ENCODE measurements at places on chromosomes 1 and 21.
A peak's percentile ranks its signal among the peaks of the same experiment; 100 is the strongest.

GRCh38 chr1:213065800-213066199 is 14.8 kb downstream of the RPS6KC1 start:
- no peak for DNase-seq

DNA sequence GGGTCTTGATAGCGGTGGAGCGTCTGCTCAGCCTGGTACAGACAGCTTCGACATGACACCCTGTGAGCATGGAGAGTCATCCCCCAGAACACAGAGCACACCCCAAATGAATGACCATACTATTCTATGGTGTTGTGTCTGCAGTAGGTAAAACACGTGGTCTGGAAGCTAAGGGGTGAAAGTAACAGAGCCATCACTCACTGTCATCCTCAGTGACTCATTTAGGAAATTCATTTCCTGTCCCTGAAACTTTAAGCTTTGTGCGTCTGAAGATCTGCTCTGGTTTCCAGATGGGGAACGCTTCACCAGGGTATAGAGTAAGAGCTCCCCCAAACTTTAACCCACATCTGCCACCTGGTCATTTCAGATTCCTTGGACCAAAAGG is 94.8 kb upstream of the DISP3 start:
- no peak for DNase-seq

DNA sequence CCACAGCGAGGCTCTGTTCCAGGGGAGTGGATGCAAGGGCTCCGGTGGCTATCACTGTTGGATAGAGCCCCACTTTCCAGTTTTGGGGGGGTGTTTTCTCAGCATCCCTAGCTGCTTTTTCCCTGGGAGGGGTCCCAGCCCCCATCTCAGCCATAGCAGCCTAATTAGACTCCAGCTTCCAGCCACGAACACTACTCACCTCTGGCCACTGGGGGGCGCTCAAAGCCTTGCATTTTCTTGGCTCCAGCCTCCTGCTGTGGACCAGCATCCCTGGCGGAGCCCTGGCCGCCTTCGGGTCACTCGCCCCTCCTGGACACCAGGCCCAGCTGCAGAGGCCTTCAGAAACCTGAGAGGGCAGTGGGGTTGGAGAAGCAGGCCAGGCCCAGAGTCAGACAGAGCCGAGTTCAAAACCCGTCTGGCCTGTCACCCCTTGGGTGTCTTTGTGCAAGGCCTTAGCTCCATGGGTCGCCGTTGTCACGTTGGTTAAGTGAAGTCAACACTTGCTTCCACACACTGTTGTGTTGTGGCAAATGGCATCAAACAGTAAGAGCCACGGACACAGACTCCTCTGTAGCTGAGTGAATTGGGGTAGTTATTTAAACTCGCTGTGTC is 93.5 kb upstream of the ACTL8 start:
- peak; percentile 82 for DNase-seq

- no peak for DNase-seq
Observed at GRCh38 chr1:113055570-113055969, 17.4 kb upstream of the LRIG2 start.

DNA sequence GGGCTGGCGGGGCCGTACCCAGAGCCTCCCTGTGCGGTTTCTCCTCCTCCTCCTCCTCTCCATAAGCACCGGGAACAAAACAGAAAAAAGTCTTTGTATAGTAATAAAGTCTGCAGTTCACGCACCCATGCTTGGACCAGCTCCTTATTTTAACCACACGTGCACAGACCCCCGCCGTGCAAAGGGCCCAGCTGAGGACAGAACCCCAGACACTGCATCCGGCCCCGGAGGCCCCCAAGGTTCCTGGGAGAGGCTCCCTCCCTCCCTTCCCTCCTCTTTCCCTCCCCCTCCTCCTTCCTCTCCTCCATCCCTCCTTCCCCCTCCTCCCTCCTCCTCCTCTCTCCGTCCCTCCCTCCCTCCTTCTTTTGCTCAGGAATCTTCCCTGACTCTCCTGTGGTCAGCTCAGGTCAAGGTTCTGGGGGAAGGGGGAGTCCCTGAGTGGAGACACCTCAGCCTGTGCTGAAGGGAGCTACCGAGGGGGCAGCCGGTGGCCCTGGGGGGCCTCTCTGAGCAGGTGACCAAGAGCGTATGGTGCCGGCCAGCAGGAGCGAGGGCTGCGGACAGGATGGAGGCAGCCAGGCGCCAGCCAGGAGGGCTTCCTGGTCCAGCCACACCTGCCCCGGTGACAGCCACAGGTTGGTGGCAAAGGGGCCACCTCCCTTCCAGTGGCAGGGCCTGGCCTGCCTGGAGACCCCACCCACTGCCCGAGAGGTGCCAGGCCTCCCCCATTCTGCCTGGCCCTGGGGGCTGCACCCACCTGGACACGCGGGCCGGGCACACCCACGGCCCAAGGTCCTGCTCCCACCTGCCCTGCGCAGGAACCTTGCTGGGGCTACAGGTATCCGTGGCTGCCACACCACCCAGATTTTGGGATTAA is 3.2 kb upstream of the TTLL10 start:
- DNase-seq = no peak

DNA sequence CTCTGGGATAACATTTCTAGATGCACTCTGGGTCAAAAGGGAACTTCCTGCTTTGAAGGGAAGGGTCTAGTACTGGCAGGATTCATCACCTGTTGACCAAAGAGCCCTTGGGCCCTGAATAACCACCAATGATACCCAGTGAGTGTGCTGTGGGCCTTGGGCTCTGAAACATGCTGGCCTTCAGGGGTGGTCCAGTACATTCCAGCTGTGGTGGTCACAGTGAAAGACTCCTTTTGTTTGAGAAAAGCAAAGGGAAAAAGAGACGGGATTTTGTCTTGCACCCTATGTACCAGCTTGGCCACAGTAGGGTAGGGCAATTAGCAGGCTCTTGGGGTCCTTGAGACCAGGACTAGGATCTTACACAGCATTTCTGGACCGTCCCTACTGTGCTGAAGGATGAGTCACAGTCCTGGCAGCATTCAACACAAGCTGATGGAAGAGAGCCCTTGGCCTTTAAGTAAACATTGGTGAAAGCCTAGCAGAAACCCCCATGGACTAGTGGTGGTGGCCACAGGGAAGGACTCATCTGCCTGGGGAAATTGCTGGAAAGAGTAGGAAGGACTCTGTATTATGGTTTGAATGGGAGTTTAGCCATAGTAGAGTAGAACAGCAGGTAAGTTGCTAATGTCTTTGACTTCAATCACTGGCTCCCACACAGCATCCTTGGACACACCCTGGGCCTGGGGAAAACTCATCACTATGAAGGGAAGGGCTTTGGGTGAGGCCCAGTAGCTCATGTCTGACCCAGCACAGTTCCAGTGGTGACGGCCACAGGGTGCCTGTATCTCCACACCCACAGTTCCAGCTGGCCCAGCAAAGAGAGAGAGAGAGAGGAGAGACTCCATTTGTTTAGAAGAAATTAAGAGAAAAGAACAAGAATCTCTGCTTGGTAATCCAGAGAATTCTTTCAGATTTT is 87.5 kb downstream of the COL24A1 start:
- DNase-seq = no peak

- peak; percentile 86 for DNase-seq
Observed at GRCh38 chr1:178543290-178543607, 30.3 kb downstream of the TEX35 start.

- DNase-seq = peak; percentile 37
Observed at GRCh38 chr1:28111157-28111556, 22.7 kb upstream of the EYA3 start.

GRCh38 chr21:27645285-27645684 is 678.4 kb upstream of the ADAMTS5 start:
- DNase-seq = no peak

- no peak for DNase-seq
Observed at GRCh38 chr1:175126347-175126746, 58.7 kb downstream of the TNN start.

DNA sequence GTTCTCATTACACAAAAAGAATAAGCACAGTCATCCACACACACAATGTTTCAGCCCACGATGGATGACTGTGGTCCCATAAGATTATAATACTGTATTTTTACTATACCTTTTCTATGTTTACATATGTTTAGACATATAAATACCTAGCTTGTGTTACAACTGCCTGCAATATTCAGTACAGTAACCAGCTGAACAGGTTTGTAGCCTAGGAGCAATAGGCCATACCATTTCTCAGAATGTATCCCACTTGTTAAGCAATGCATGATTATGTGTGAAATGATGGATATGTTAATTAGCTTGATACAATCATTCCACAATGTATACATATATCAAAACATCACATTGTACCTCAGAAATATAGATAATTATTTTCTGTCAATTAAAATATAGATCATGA is 33.2 kb upstream of the SAMD13 start:
- DNase-seq = no peak

- DNase-seq = no peak
Observed at GRCh38 chr1:225899044-225899925, 10.3 kb upstream of the LEFTY1 start.

- no peak for DNase-seq
Observed at GRCh38 chr1:6043561-6043960, 2.1 kb upstream of the KCNAB2 start.

GRCh38 chr1:203678943-203679661 is 52.5 kb downstream of the ATP2B4 start:
- no peak for DNase-seq

- no peak for DNase-seq
Observed at GRCh38 chr1:81430955-81431623, 369.6 kb upstream of the ADGRL2 start.

DNA sequence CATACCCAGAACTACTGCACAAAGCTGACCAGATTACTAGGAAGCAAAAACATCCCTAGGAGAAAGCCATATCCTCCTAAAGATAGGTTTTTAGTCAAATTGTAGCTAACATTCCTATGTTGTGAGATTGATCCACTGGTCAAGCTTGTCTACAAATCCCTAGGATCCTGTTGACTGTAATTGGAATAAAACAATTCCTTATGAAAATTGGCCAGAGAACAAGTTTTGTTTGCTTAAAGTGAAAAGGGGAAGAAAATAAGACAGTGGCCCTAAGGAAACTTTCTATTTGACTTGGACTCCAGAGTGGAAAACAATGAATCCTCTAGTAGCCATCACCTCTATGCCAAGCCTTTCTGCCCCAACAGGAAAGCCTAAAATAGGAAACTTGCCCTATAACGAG is 645.2 kb upstream of the USP24 start:
- no peak for DNase-seq

DNA sequence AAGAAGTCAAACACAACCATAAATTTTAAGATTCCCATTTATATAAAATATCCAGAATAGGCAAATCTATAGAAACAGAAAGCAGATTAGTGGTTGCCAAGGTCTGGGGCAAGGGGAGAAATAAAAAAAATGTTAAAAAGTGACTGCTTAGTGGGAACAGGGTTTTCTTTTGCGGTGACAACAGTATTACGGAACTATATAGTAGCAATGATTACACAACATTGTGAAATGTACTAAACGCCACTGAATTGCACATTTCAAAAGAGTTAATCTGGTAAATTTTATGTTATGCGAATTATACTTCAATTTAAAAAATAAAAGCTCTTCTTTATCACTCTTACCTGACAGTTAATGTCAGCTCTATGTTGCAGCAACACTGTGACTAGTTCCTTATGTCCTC is 105.2 kb downstream of the ACBD6 start:
- no peak for DNase-seq

DNA sequence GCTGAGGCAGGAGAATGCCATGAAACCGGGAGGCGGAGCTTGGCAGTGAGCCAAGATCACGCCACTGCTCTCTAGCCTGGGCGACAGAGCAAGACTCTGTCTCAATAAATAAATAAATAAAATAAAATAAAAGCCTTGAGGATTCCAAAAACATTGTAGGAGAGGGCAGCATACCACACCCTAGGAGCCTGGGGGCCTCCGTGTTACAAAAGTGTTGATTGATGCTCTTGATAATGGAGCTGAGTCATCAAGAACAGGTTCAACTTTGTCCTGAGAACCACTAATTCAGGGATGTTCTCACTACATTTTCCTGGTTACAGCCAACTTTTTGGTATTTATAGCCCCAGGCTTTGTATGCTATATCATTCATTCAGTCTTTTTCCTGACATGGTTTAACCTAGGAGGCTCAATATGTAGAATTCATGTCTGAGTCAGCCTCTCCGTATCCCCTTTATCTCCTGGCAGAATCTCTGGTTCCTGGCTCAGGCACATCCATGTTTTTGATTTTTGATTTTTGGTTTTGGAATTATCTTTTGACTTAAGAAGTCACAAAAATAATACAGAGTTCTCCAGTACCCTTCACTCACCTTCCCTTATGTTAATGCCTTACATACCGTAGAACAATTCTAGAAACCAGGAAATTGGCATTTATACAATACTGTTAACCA is 69.4 kb downstream of the LRRC8D start:
- no peak for DNase-seq

DNA sequence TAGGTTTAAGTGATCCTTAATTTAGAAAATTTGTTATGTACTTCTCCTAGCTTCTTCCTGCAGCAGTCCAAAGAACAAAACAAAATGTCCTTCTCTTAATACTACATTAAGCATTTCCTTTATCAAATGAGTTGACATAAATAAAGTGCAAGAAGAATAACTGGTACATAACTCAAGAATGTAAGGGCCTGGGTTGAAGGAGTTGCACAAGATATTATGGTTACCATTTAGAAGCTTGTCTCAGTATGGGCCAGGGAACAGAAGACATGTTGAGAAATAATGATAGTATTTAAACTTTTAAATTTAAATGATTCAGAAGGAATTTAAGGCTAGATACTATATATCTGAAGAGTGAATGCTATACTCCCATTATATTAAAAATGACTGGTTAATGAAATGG is 23.5 kb downstream of the SUCO start:
- no peak for DNase-seq

DNA sequence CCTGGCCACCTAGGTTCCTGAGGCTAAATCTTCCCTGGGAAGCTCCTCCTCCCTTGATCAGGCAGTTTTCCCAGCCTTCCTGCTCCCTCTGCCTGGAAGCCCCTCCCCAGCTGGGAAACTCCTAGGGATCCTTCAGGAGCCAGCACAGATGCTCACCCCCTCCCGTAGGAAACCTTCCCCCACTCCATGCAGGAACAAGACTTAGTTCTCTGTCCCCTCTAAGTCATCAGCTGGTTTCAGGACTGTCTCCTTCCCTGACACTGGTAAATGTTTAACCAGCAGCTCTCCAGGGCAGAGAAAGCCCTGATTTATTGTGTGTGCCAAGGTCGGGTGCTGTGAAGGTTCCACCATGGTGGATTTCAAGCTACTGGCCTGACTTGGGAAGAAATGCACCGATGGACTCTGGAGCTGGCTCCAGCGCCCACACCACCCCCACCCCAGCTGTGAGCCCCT is 25.0 kb downstream of the TTC39A start:
- no peak for DNase-seq

GRCh38 chr1:58155418-58156123 is 391.0 kb downstream of the OMA1 start:
- peak; percentile 26 for DNase-seq

- no peak for DNase-seq
Observed at GRCh38 chr1:42759114-42759513, 7.7 kb downstream of the P3H1 start.

DNA sequence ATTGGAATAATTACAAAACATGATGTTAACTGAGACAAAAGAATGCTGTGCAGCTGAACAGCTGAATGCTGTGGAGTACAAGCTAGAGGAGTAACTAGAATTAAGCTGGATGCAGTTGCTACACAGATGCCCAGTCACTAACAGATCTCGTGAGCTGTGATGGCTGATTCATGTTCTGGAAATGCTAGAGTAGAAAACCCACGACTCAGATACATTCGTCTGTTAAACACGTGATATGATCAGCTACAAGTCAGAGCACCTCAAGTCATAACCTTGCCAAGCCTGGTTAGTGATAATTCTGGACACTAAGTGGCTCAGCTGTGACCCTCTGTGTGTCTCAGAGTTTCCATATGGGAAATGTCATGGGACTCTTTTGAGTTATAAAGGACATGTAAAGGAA is 89.7 kb upstream of the ESRRG start:
- DNase-seq = no peak
